ENCODE measurements at places on chromosomes 12 and 14.

DNA sequence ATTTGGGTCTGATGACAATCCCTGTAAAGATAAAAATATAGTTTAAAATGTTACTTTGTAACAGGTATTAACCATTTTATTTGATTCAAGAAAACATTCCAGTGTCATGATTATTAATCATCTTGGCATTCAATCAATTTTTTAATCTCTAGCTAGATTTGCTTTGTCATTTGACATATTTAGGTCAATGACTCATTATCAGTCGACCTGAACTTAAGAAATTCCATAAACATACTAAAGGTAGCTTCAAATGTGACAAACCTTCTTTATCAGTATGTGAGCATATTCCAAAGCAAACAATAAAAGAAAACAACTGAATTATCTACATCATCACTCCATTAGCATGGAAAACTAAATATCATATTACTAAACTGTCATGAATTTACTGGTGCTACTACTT lies 50.8 kb upstream of the CDKL1 start:
- peak; percentile 50 for ATAC-seq

GRCh38 chr12:94173660-94174265 lies 25.4 kb downstream of the PLXNC1 start:
- no peak for ATAC-seq

- ATAC-seq, result no peak
Measured at GRCh38 chr14:96823652-96824051, 26.5 kb downstream of the VRK1 start.

- ATAC-seq, result peak; percentile 1
Measured at GRCh38 chr12:122079033-122079531, 526 bp downstream of the MLXIP start.

DNA sequence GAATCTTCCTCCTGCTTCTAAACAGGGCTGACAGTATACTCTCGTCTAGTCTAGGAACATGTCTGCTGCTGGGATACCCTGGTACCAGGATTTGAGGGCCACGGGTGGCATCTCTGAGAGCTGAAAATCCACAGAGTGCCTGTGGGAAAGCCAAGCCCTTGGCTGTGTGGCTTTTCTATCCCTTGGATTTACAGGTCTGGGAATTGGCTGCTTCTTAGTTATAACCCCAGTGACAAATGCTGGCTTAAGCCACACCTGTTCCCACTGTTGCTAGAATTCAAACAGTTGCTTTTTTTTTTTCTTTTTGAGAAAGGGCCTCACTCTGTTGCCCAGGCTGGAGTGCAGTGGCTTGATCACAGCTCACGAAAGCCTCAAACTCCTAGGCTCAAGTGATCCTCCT lies 14.3 kb upstream of the RIN3 start:
- ATAC-seq, result no peak

DNA sequence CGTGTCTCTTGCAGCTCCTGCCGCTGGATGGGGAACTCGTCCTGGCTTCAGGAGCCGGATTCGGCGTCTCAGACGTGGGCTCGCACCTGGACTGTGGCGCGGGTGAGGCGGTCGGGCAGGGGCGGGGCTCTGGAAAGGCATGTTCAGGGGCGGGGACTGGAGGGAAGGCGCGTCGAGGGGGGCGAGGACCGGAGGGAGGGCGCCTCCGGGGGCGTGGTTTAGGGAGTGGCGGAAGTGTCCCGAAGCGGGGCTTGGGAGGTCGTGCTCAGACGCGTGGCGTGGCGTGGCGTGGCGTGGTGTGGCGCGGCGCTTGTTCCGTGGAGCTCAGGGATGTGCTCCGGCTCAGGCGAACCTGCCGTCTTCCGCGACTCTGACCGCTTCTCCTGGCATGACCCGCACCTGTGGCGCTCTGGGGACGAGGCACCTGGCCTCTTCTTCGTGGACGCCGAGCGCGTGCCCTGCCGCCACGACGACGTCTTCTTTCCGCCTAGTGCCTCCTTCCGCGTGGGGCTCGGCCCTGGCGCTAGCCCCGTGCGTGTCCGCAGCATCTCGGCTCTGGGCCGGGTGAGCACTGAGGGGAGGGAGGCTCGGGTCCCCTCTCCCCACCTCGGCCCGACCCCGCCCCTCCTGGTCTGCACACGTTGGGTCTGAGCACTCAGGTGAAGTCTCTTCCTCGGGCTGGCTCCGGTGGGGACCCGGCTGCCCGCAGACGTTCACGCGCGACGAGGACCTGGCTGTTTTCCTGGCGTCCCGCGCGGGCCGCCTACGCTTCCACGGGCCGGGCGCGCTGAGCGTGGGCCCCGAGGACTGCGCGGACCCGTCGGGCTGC lies 6.2 kb downstream of the AMN start:
- peak; percentile 80 for ATAC-seq

DNA sequence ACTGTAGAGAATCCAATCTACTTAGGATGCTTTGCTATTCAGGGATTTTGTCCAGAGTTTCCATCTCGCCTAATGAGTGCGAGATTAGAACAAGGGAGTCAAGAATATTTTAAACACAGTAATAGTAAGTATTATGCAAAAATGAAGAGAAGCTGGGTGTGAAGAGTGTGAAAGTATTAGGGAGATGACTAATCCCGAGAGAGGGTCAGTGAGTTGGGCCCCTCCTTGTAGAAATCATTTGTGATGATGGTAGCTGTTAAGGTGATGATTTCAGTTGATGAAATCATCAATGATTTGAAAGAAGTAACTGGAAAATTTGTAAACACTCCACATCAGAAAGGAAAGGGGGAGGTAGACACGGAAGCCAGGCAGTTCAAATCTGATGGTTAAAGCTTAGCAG lies 478.9 kb upstream of the MGAT4C start:
- ATAC-seq, result no peak

- ATAC-seq, result peak; percentile 58
Measured at GRCh38 chr14:105999361-106000028, 473.1 kb downstream of the TMEM121 start.

DNA sequence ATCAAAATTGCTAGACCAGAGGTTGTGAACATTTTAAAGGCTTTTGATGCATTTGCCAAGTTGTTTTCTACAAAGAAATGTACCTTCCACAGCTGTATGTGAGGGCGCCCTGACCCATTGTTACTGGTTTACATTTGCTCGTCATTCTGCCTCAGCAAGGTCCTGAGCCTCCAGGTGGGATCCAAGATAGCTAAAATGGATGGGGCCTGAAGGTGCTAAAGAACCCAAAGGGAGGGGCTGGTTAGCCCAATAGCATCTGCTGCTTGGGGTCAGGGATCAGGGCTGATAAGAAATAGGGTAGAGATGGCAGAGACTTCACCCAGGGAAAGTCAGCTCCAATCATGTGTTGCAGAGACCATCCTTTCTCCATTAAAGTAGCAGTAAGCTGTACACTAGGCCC lies 43.1 kb downstream of the GALNT16 start:
- no peak for ATAC-seq

DNA sequence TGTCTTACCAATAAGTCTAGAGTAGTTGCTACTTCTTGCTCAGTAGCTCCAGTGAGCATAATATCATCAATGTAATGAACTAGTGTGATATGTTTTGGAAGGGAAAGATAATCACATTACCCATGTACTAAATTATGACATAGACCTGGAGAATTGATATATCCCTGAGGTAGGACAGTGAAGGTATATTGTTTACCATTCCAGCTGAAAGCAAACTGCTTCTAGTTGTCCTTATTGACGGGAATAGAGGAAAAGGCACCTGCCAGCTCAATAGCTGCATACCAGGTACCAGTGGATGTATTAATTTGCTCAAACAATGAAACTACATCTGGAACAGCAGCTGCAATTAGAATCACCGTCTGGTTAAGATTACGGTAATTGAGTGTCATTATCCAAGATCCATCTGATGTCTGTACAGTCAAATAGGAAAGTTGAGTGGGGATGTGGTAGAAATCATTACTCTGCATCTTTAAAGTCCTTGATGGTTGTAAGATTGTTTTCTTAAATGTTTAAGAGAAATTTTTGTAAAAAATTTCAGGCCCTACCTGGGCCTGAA lies 100.0 kb upstream of the ARHGAP5 start:
- no peak for ATAC-seq

GRCh38 chr12:32889011-32889760 lies 7.4 kb downstream of the PKP2 start:
- peak; percentile 53 for ATAC-seq

GRCh38 chr14:25033358-25033757 lies 16.6 kb downstream of the STXBP6 start:
- no peak for ATAC-seq

DNA sequence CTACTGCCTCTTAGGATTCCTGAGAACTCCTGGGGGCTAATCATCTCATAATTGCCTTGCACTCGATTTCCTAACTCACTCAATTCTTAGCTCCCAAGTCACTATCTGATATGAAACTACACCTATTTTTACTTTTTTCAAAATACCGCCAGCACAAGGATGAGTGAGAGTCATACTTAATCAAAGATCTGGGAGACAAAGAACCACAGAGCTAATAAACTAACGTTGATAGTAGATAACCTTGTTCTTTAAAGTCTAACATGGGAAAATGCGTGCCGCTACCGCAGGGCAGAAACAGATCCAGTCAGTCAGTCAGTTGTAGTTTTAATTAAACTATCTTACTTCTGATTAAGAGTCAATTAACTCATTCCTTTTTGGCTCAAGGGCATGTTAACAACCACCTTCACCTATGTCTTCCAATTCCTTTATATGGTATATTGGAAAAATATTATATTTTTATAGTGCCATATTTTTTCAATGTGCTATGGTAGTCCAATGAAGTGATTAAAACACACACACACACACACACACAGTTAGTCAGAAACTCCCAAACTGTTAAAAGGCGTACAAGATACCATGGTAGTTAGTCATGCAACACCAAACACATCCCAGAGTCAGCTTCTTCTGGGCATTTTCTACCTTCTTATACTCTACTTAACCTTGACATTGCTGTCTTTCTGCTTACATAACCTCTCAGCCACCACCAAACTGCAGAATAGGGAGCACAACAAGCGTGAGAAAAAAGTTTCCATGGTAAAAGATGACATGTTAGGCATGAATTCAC lies 114.0 kb downstream of the KLHL28 start:
- ATAC-seq, result no peak

DNA sequence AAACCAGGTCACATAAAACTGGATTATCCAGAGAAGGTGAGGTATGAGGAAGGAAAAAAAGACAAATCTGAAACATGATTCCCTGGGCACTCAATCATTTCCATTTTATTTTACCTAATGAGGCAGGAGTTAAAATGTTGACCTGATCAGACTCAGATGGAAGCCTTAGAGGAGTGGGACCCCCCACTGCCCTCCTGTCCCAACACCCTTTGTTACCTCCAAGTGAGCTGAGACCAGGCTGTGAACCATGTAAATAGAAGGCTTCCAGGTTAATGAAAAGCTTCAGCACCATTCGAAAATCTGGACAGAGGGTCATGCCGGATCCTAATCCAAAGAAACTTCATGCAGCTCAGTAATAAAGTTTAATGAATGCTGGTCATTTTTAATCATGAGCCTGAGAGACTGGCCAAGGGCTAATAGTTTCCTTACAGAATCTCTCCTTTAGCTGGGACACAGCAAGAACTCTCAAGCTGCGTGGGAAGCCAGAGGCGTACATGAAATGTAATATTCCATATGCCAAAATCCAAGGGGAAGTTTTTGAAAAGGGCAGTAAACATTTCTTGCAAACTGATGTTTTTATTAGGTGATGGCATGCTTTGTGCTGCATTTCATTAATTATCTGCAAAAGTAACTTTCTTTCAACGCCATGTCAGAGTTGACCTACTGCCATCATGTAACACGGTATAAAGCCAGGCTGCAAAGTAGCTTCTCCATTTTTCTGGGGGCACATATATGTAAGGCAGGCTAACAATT lies 183.0 kb downstream of the PAX9 start:
- ATAC-seq, result no peak

GRCh38 chr12:80763874-80764273 lies 47.2 kb downstream of the MYF5 start:
- ATAC-seq, result no peak

Data from esophagus mucosa (tissue), 1 donor.